Stimulated activated CD4-positive, alpha-beta T cell treated with anti-CD3 and anti-CD28 coated beads, Interleukin-4, amount 100 ng/mL, for 48 hours (primary cell): ENCODE measurements at places on chromosomes 2 and 18.

DNA sequence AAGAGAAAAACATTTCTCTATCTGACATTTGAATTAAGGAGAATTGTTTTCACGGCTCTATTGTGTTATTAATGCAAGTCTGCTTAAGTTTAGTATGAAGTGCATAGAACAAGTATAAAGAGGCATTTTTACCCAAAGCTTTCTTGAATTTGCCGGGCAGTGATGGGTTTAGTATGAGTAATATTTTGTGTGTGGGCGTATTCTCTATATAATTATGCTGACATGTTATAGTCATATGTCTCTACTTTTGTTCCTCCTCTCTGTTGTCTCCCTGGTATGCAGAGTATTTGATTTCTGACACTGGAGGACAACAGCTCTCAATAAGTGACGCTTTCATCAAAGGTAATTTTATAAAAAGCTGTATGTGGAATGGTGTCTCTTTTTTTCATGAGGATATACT, 45.9 kb downstream of the PIKFYVE start:
- DNase-seq: no peak

DNA sequence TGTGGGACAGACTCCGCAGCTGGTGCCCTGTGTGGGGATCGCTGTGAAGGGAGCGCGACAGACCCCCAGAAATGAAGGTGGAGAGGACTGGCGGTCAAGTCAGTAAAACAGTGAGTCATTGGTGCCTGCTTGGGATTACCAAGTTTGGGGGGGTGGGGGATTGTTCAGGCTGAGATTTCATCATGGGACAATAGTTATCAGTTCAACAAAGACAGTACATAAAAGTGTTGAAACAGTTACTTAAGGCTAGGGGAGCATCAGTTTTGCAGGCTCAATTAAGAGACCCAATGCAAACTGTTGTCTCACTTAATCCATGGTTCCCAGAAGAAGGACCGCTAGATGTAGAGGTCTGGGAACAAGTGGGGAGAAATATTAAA, 42.4 kb upstream of the PDK1 start:
- no peak for DNase-seq

GRCh38 chr2:207819839-207820784, 50.4 kb upstream of the FZD5 start:
- no peak for DNase-seq

- DNase-seq: no peak
Measured at GRCh38 chr2:170229744-170230143, 51.8 kb downstream of the MYO3B start.

GRCh38 chr18:433960-434359, 66.5 kb downstream of the COLEC12 start:
- no peak for DNase-seq

DNA sequence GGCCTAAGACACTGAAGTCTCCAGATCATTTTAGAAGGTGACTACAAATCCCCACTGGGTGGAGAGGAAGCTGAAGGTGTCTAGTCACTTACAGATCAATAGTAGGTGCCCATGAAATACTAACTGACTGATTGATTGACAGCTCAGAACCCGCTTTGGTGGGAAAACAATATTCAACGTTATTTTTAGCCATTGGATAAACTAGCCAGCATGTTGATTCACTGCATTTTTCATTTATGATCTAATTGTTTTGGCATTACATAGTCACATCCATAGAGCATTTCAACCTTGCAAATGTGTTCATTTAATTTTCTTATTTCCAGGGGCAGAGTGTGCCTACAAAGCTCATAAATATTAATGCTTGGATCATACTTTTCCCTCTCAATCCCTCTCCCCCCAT, 162.3 kb downstream of the MREG start:
- no peak for DNase-seq
